ENCODE measurements at places on chromosomes 16 and 17.

DNA sequence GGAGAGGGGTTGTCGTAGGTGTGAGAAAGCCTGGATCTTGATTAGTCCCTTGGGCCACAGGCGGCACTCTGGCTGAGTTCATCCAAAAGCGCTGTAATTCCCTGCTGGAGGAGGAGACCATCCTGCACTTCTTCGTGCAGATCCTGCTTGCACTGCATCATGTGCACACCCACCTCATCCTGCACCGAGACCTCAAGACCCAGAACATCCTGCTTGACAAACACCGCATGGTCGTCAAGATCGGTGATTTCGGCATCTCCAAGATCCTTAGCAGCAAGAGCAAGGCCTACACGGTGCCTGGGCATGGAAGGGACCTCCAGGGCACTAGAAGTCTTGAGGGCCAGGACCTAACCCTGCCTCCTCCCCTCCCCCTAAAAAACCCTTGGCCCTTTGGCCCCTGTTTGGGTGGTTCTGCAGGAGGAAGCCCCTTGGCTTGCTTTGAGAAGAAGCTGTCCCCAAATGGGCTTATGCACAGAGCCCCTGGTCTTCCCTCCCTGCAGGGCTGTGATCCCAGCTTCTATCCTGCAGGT, 6.2 kb downstream of the NEK8 start:
- DNase-seq: no peak

DNA sequence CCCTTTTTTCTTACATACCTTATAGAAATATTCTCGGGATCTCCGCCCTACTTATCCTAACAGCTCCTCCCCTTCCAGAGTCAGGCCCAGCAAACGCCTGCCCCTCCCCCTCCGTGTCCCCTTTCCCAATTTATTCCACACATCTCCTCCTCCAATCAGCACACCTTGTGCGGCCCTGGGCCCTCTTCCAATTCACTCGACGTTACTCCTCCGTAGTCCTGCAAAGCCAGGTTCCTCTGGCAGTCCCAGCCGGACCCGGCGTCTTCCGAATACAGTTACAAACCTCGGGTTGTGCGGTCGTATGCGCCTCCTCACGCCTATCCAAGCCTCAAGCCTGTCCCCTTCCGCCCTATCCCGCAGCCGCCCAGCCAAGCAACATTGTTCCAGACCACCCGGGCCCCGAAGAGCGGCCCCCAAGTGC, 677 bp downstream of the CBX1 start:
- DNase-seq: no peak

DNA sequence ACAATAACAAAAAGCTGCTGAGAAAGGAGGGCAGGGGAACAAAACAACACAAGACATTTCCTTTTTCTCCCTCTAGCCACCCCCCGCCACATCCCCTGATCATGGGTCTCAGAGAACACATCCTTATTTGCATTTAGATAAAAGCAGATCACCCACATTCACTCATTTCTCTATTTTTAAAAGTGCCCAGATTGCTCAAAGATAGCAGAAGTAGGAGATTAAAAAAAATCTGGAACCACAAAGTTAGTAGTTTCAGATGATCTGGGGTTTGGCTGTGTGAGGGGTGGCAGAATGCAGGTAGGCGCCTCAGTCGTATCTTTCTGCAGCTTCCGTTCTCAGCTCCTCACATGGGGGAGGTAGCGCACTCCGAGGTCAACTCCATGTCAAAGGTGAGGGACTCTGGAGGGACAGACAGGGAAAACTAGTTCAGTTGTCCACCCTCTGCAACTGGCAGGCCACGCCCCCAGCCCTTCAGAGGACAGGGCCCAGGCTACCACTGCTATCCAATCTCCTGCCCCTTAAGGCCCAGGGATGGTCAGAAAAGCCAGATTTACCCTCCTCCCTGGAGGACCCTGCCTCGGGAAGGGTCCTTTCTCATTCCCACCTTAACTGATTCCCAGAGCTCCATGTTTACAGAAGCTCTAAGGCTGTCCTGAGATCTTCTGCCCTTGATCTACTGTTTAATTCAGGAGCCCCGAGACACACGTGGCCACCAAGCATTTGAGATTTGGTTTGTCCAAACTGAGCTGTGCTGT, 27.3 kb downstream of the STAT5A start:
- no peak for DNase-seq

DNA sequence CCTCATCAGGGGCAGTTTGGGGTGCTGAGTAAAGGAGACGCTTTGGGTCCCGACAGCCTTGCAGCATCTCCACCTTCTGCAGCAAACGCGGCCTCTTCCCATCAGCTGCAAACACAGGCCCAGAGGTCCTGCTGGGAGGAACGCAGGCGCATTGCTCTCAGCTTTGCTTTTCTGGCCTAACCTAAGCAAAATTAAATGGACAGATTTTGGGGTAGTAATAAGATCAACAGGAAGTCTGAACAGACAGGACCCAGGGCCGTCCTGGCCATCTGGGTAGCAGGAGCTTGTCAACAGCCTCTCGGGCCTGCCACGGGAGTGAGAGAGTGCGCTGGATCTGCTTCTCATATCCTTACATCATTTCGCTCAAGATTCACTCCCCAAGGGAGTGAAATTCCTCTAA, 7.2 kb downstream of the NUBP1 start:
- no peak for DNase-seq
